Activated T-helper 1 cell treated with anti-CD3 and anti-CD28 coated beads, Interleukin-12 subunit alpha, Interleukin-12 subunit beta, Interleukin-2, Interleukin-4 antibody, amounts not matched to agents 30 ng/mL and 10 ng/mL and 1 ng/mL, durations not matched to agents 14 hours and 24 hours and 36 hours (primary cell): ENCODE measurements at places on chromosomes 6 and 20. TPM values are rescaled to one million over a fixed set of nuclear protein-coding genes. Genes with fewer than 3 reads are reported as not detected.

DNA sequence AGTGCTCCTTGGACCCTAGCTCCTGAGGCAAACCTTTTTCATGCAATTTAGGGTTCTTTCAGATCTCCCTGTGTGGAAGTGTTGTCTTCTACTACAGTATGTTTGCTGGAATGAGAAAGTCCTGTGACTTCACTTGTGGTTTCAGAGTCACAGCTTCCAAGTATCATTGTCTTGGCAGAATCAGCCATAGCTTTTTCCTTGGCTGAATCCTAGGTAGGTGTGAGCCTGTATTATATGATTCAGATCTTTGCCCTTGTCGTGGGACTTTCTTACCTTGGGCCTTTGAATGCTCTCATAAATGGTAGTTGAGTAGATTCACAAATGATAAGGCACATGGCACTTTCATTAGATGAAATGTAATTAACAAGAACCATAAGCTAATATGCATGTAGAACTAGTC is 16.5 kb downstream of the CARMIL1 start:
- no peaks in the 10 kb centered on the region for H3K4me1 ChIP-seq
- H3K4me3 ChIP-seq, result no peak overlapping the region
- no peak for DNase-seq
- H3K27ac ChIP-seq, result no peak overlapping the region
- no peaks in the 10 kb centered on the region for H3K36me3 ChIP-seq

Gene LAMA4
- not detected in 2 replicates for total RNA-seq

Gene MCHR2
- total RNA-seq, result not detected in 2 replicates

Gene LRFN2
- 0.29 TPM in 2 replicates for total RNA-seq

GRCh38 chr6:45479834-45480751 is 102.4 kb upstream of the SUPT3H start:
- no peak for DNase-seq
- peaks cover 3% of the 10 kb centered on the region for H3K27me3 ChIP-seq
- peaks cover 16% of the 10 kb centered on the region for H3K4me1 ChIP-seq
- peaks cover 4% of the 10 kb centered on the region for H3K36me3 ChIP-seq
- H3K27ac ChIP-seq, result no peak overlapping the region
- no peak overlapping the region for H3K4me3 ChIP-seq

GRCh38 chr6:33589731-33590530 is 9.9 kb upstream of the BAK1 start:
- peaks cover 9% of the 10 kb centered on the region for H3K27me3 ChIP-seq
- no peak overlapping the region for H3K27ac ChIP-seq
- no peak overlapping the region for H3K4me3 ChIP-seq
- H3K36me3 ChIP-seq, result peaks cover 2% of the 10 kb centered on the region
- H3K4me1 ChIP-seq, result peaks cover 28% of the 10 kb centered on the region

DNA sequence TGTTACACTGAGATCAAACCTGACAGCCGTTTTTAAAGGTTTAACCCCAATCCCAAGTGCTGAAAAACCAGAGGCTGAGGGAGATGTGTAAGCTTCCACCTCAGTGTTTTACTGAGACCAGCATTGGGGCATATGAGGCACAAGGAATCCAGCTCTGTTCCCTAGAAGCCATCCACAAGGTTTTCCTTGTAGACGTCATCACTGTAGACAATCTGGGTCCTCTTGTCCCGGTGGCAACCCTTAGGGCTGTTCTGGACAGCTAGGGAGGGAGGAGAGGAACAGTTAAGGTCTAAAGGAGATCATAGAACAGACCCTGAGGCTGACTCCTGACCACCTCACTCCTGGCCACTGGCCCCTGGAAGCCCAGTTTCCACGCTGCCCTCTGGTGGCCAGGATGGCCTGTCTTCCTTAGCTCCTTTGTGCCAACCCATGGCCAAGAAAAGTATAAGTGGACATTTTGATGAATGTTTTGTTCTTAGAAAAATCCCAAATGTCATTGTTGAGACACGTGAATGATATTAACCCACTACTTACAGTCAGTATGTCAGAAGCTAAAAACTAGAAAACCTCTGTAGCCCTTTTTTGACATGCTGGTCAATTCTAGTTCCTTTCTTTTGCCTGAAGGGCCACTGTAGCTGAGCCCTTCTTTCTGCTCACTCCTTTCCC is 6.4 kb downstream of the CFB start:
- H3K27ac ChIP-seq, result no peak overlapping the region
- no peak for DNase-seq
- peaks cover 3% of the 10 kb centered on the region for H3K4me1 ChIP-seq
- no peak overlapping the region for H3K4me3 ChIP-seq

GRCh38 chr20:53660947-53661381 is 67.3 kb upstream of the ZNF217 start:
- H3K4me3 ChIP-seq, result peak overlapping the region; percentile 75
- no peaks in the 10 kb centered on the region for H3K36me3 ChIP-seq
- peaks cover 67% of the 10 kb centered on the region for H3K4me1 ChIP-seq

Gene ZNF391
- total RNA-seq, result 0.37 and 0.44 TPM in 2 replicates

- no peaks in the 10 kb centered on the region for H3K27me3 ChIP-seq
- peak overlapping the region; percentile 82 for H3K27ac ChIP-seq
- H3K36me3 ChIP-seq, result peaks cover 4% of the 10 kb centered on the region
- no peak for DNase-seq
- peak overlapping the region; percentile 93 for H3K4me3 ChIP-seq
These were observed 309 bp upstream of the ABRACL start for GRCh38 chr6:139028215-139028657.

- no peak overlapping the region for H3K27ac ChIP-seq
- H3K4me3 ChIP-seq, result no peak overlapping the region
- peaks cover 8% of the 10 kb centered on the region for H3K27me3 ChIP-seq
- DNase-seq, result no peak
- H3K36me3 ChIP-seq, result peaks cover 1% of the 10 kb centered on the region
- no peaks in the 10 kb centered on the region for H3K4me1 ChIP-seq
These were observed 53.3 kb downstream of the ISM1 start for GRCh38 chr20:13274275-13274861.

GRCh38 chr6:44304282-44305199 is 8.6 kb downstream of the AARS2 start:
- no peak overlapping the region for H3K4me3 ChIP-seq
- DNase-seq, result no peak

DNA sequence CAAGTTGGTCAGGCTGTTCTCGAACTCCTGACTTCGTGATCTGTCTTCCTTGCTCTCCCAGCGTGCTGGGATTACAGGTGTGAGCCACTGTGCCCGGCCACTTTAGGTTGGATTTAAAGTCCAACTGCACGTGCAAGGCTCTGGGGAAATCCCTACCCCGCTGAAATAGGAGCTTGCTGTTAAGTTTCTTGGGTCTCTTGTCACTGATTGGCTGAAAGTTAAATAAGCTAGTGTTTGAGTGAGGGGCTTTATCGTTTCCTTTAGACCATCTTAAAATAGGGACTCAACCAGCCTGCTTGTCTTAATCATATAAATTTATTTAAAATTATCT is 11.1 kb upstream of the SERINC1 start:
- no peaks in the 10 kb centered on the region for H3K36me3 ChIP-seq
- no peak for DNase-seq
- H3K27me3 ChIP-seq, result no peaks in the 10 kb centered on the region
- no peaks in the 10 kb centered on the region for H3K4me1 ChIP-seq
- H3K4me3 ChIP-seq, result no peak overlapping the region

DNA sequence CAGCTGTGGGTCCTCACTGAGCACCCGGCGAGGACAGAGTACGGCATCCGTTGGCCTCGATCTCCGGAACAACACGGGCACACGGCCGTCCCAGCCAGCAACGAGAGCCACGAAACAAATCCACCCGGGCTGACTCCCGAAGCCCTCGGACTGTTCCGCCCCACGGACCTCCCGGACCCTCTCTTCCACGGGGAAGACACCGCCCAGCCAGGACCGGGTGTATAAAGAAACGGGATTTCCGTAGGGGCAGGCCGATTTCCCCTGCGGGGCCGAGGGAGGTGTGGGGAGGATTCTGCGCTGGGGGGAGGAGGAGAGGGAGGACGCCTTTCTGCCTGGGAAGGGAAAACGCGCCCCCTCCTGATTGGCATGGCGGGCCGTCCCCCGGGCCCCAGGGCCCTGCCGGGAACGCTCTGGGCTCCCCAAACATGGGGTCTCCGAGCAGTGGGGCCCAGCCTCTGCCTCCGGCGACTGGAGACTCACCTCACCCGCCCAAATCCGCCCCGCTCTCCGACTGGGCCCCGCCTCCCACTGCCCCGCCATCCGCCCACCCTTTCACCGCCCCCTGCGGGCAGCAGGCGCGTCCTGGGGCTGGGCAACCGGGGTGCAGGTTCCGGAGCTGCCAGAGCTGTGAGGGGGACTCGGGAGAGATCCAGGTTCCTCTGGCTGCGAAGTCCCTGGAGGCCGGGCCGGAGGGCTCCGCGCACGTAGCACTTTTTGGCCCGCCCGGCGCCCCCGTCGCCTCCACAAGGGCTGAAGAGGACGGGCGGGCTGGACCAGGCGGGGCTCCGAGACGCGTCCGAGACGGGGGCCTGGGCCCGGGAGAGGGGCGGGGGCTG is 679 bp upstream of the PPDPF start:
- H3K4me1 ChIP-seq, result no peaks in the 10 kb centered on the region
- peak overlapping the region; percentile 74 for H3K4me3 ChIP-seq
- H3K27me3 ChIP-seq, result peaks cover 4% of the 10 kb centered on the region

GRCh38 chr6:12353731-12354130 is 63.6 kb downstream of the EDN1 start:
- no peaks in the 10 kb centered on the region for H3K4me1 ChIP-seq
- no peak overlapping the region for H3K27ac ChIP-seq
- H3K27me3 ChIP-seq, result no peaks in the 10 kb centered on the region
- no peak for DNase-seq
- no peaks in the 10 kb centered on the region for H3K36me3 ChIP-seq

GRCh38 chr6:169271158-169271876 is 17.7 kb upstream of the THBS2 start:
- no peaks in the 10 kb centered on the region for H3K4me1 ChIP-seq
- no peaks in the 10 kb centered on the region for H3K36me3 ChIP-seq
- no peak overlapping the region for H3K4me3 ChIP-seq
- no peak overlapping the region for H3K27ac ChIP-seq
- DNase-seq, result no peak
- no peaks in the 10 kb centered on the region for H3K27me3 ChIP-seq

DNA sequence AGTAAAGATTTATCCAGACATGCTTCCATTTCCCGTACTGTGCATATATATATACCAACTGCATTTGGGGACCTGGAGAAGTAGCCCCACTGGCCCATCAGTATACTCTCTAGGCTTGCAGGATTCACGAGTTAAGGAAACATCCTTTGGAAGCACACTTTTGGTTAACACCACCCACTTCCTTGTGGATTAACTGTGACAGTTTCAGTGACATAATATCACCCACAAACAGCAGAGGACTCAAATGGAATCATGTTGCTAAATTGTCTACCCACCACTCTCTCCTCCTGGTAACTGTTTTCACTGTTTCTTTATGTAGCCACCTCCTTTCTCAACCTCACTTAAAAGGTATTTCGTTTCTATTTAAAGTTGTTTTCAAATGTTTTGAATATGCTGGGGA is 55.0 kb downstream of the PROKR2 start:
- H3K36me3 ChIP-seq, result no peaks in the 10 kb centered on the region
- DNase-seq, result no peak
- no peaks in the 10 kb centered on the region for H3K4me1 ChIP-seq
- H3K4me3 ChIP-seq, result no peak overlapping the region
- H3K27me3 ChIP-seq, result peaks cover 19% of the 10 kb centered on the region
- no peak overlapping the region for H3K27ac ChIP-seq

GRCh38 chr6:152462716-152463115 is 174.4 kb downstream of the SYNE1 start:
- no peak for DNase-seq
- H3K4me3 ChIP-seq, result no peak overlapping the region
- no peaks in the 10 kb centered on the region for H3K4me1 ChIP-seq
- no peaks in the 10 kb centered on the region for H3K36me3 ChIP-seq
- no peak overlapping the region for H3K27ac ChIP-seq
- no peaks in the 10 kb centered on the region for H3K27me3 ChIP-seq

DNA sequence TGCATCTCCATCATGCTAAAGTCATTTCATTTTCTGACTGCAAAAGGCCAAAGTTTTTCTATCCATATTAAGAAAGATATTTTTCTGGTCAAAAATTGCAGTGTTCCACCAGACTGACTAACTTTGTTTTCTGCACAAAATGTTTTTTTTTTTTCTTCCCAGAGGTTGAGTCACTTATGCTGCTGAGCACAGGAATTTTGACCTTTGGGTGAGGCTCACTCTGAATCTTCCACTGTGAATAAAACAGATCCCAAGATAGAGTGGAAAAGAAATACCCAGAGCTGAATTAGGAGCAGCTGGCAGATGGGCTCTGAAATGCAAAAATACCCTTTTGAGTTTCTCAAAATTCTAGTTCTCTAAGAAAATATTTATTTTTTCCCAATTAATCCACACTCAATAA is 996.8 kb downstream of the KIF16B start:
- no peaks in the 10 kb centered on the region for H3K27me3 ChIP-seq
- H3K36me3 ChIP-seq, result no peaks in the 10 kb centered on the region
- H3K27ac ChIP-seq, result no peak overlapping the region
- no peak for DNase-seq
- H3K4me1 ChIP-seq, result no peaks in the 10 kb centered on the region

DNA sequence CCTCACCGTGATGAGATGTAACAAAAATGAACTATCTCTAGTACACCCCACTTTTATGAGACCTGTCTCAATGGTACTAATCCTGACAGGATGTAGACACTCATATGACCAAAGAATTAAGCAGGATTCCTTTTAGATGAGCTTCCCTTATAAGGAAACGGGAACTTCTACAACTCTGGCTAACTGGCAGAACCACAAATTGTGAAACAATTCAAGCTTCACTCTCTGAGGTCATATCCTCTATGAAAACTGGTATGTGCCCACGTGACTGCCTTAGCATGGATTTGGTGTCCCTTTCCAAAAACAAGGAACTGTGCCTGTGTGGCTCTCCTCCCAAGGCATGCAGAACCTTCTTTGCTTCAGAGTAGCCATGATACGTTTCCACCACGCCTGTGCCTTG is 14.1 kb upstream of the CPNE5 start:
- H3K27ac ChIP-seq, result no peak overlapping the region
- H3K27me3 ChIP-seq, result no peaks in the 10 kb centered on the region
- H3K36me3 ChIP-seq, result peaks cover 33% of the 10 kb centered on the region
- DNase-seq, result no peak
- no peak overlapping the region for H3K4me3 ChIP-seq

GRCh38 chr20:38932457-38933120 is 6.4 kb downstream of the FAM83D start:
- no peaks in the 10 kb centered on the region for H3K27me3 ChIP-seq
- H3K4me1 ChIP-seq, result peaks cover 44% of the 10 kb centered on the region
- no peak overlapping the region for H3K27ac ChIP-seq
- peaks cover 5% of the 10 kb centered on the region for H3K36me3 ChIP-seq
- no peak overlapping the region for H3K4me3 ChIP-seq

Gene OTOR
- total RNA-seq, result not detected in 2 replicates
